ENCODE measurements at places on chromosomes 12 and 14.

GRCh38 chr14:77485256-77485655 lies 13.4 kb downstream of the ISM2 start:
- no peak for DNase-seq

GRCh38 chr14:61736751-61737150 lies 25.5 kb upstream of the SNAPC1 start:
- no peak for DNase-seq

- DNase-seq: no peak
Measured at GRCh38 chr14:25588751-25589150, 538.8 kb upstream of the STXBP6 start.

GRCh38 chr14:37673439-37673838 lies 78.0 kb downstream of the TTC6 start:
- no peak for DNase-seq

GRCh38 chr12:112214064-112214463 lies 88.7 kb downstream of the TRAFD1 start:
- no peak for DNase-seq

DNA sequence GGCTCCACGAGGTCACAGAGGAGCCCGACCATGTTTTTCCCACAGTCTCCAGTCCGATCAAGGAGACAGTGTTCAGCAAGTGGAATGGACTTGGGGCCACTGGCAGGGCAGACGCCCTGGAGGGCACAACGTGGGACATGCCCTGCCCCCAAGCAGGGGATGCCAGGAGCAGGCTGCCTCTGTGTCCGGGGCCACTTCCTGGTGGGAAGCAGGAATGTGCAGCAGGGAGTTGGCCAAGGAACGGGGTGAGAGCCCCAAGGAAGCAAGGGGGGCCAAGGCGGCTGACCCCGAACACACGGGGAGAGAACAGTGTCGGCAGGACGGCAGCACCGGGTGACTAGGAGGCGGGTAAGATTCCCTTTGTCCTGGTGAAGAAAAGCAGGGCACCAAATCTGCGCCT lies 92.6 kb downstream of the CHGA start:
- no peak for DNase-seq

GRCh38 chr12:114328292-114328691 lies 77.7 kb downstream of the TBX5 start:
- no peak for DNase-seq
